ENCODE measurements at places on chromosomes 5 and 9.

DNA sequence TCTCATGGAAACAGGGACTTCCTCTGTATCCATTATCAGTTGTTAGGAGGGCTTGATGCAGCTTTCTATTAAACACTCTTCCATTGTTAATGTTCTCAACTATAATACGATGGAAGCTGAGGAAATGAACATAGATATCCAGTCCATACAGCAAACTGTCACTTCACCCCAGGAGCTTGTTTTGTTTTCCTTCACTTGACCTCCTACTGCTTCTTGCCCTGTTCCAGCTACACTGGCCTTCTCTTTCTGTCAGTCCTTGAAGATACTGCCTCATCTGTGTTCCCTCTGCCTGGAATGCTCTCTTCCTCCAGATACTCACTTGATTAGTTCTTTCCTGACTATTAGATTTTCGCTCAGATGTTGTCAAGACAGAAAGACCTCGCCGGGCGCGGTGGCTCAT lies 17.1 kb downstream of the CTNNA1 start:
- DNase-seq: no peak

DNA sequence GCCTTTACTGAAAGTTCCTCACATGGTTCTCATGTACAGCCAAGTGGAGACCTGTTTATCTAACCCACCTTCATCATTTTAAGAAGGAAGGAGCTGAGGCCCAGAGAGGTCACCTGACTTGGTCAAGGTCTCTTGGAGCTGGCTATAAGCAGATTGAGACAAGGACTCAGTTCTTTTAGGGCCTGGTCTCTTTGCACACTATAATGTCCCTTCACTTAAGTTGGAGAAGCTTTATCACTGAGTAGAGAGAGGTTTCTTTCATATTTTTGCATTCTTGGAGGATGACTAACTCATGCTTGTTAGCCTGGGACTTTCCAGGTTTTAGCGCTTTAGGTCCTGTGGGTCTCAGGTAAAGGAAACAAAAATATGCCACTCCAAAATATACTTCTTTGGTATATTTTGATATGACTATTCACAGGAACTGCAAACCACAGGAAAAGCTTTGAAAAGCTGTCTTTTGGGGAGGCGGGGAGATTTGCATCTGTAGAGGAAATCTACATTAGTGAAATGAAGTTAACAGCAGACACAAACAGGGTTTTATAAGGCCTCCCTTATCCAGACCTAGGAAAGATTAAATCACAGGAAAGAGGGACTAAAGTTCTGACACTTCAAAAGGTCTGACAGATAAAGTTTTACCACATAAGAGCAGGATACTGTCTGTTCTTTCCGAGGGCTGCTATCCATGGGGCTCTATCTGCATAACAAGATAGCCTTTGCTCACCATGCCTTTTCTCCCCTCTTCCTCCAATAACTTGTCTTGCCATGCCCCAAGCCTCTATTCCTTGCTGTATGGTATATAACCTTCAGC lies 95.8 kb upstream of the ANKRD55 start:
- no peak for DNase-seq

DNA sequence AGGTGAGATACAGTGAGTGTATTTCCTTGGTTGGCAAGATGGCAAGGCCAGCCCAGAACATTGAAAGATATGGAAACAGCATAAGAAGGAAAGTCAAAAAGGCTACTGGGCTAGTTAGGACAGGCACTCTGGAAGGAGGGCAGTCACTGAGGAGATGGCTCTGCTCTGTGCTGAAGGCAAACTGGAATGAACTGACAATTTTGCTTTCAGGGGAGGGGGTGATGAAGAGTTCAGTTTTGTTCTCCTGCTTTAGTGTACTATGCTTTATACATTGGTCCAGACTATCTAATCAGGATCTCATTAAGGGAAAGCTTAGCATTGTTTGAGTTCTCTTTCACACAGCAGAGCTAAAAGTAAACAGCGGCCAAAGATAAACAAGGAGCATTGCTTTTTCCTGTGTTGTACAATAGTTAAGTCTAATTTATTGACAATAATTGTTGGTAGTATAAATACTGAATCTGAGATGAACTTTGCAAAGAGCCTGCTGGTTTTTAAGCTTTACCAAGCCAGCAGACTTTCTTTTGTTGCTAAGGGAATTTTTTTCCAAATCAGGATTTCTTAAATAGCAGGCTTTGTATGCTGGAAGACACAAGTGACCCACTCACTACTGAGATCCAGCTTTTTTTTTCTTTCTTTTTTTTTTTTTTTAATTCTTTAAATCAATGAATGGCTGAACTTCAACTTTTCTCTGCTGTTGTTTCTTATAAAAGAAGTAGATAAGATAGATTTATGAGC lies 355.5 kb downstream of the ARRDC3 start:
- no peak for DNase-seq

DNA sequence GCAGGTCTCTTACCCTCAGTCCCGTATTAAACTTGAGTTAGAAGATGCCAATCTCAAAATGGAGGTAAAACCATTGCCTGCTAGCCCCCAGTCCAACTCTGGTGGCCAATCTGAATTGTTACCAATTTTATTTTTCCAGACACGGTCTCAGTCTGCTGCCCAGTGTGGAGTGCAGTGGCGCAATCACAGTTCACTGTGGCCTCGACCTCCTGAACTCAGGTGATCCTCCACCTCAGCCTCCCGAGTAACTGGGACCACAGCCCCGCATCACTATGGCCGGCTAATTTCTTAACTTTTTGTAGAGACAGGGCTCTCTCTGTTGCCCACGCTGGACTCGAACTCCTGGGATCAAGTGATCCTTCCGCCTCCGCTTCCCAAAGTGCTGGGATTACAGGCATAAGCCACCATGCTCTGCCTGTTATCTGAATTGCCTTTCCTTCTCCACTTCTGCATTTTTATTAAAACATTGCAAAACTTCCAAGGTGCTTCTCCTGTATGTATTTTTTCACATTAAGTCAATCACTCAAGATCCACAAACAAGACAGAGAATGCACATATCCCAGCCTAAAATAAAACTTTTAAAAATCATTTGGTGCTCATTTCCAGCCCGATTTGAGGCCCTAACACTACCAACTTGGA lies 2.3 kb downstream of the FANCC start:
- no peak for DNase-seq

DNA sequence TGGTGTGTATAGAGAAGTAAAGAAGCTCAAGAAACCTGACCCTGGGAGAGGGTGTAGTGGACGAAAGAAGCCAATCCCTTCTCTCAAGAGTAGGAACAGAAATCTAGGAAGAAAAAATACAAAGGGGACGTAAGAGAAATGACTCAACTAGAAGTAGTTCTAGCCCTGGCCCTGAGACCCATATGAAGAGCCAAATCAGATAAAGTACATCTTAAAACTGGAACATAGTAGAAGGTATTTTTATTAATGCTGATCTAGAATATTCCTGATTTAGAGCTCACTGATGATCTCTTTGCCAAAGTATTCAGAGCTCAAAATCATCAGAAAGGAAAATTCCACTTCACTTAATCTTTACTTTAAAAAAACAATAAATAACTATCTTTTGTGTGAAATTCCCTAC lies 184.8 kb downstream of the MLLT3 start:
- no peak for DNase-seq

DNA sequence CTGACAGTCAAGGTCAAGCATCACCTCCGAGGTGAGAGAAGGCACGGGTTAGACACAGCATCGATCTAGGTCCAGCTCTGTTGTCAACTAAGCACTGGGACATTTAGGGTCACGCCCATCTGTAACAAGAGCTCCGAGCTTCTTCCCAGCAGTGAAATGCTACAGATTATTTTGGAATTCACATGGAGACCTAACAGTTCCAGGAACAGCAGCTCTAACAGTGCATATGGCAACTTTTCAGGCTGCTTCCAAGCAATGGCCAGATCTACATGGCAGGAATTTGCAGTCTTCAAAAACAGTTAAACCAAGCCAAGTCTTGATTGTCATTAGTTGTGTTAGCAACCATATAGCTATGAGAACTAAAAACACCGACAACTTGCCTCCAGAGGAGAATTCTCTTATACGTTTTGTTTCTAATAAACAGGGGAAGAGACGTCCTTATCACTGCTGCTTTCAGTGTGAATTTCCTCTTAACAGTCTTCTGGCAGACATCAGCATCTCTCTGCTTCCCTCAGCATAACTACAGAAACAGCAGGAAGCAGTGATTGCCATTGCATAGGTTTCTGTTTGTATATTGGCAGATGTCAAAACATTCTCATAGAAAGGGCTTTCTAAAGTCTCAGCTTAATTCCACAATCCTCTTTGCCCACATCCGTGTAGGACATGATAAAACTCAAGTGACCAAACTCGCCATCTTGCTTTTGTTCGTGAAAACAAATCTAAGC lies 242.1 kb upstream of the DAPK1 start:
- no peak for DNase-seq

Data from stimulated activated CD8-positive, alpha-beta memory T cell treated with anti-CD3 and anti-CD28 coated beads, Interleukin-4, amount 100 ng/mL, for 4 hours (primary cell).